ENCODE measurements at places on chromosomes 1 and 21.

- DNase-seq = peak; percentile 15
These were observed 55.4 kb downstream of the SPEN start for GRCh38 chr1:15902882-15903281.

- no peak for DNase-seq
These were observed 61.2 kb downstream of the DNM3 start for GRCh38 chr1:171902527-171902926.

DNA sequence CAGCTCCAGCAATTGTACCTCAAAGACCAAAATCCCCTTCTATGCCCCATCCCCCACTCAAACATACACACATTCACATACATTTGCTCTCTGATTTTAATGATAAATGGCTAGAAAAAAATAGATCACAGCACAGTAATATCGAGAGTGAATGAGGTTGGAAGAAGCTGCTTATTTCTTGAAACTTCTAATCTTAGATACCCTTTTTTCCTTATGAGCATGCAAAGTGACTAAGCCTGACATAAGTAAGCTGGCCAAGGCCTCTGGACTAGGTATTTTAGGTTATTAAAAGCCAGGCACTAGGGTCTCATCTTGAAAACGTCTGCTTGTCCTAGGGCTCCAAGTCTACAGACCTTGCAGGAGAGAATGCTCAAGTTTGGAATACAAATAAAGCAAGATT is 133.6 kb downstream of the TGFBR3 start:
- no peak for DNase-seq

DNA sequence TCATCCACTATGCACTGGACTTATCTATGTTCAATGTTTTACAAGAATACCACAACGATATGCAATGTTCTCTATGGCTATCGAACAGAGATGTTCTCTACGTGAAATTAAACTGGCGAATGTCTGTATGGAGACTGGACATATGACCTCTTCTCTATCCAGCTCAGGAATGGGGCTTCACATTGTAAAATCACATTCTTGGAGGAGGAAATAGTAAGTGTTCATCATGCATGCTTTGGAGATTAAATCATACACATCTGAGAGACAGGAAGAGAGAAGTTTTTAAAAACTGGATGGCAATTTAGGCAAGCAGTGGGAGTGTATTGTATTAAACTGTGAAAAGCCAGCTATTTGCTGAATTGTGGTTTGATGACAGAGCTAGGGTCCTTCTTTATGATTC is 47.9 kb upstream of the RGL1 start:
- peak; percentile 91 for DNase-seq

GRCh38 chr1:191709215-191709614 is 449.0 kb upstream of the RGS18 start:
- no peak for DNase-seq

GRCh38 chr1:234554218-234554697 is 55.7 kb downstream of the IRF2BP2 start:
- no peak for DNase-seq

- DNase-seq = no peak
These were observed 20.9 kb downstream of the TMEM50B start for GRCh38 chr21:33458861-33459260.

DNA sequence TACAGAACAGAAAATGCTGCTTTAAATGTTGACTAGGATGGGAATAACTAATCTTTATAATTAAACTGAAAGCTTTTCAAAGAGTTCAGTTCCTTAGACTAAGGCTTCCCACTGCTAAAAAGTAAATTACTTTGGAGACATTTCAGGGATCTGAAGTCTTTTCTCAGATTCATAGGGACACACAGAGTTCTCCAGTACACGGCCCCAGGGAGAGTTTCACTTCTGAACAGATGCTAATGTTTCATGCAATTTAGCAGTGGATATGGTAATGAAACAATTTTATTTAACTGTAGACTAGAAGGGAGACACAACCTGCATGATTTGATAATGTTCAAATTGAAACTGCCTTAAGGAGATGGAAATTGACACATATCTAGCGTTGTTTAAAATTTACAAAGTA is 1282.6 kb downstream of the NCAM2 start:
- no peak for DNase-seq

DNA sequence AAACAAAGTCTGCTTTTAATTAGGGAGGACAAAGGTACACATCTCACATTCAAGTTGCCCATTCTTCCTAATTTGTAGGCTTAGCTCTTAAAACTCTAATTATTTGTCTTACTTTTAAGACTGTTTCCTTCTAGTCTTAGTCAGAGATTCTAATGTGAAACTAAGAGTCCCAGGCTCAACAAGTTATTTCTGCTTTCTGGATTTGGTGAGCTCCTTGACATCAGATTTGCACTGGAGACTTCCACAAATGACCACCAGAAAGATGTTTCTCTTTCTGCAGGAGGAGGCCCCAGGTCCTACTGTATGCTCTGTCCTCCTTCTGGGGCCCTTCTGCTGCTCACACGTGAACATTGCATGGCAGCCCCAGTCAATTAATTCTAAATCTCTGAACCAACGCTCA is 194.2 kb upstream of the JUN start:
- DNase-seq = no peak
